ENCODE measurements at places on chromosomes 2 and 18.

DNA sequence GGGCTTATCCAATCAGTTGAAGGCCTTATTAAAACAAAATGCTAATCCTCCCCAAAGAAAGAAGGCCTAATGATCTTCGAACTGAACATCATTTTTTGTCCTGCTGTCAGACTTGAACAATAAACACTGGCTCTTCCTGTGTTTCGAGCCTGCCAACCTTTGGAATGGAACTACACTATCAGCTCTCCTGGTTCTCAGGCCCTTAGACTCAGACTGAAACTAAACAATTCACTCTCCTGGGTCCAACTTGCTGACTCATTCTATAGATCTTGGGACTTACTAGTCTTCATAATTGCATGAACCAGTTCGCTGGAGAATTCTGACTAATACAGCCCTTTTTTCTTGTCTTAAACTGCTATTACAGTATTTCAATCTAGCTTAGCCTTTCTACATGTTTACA is 235.2 kb downstream of the LNPK start:
- no peak for DNase-seq

- no peak for DNase-seq
Observed at GRCh38 chr2:30267161-30267975, 36.0 kb downstream of the LBH start.

DNA sequence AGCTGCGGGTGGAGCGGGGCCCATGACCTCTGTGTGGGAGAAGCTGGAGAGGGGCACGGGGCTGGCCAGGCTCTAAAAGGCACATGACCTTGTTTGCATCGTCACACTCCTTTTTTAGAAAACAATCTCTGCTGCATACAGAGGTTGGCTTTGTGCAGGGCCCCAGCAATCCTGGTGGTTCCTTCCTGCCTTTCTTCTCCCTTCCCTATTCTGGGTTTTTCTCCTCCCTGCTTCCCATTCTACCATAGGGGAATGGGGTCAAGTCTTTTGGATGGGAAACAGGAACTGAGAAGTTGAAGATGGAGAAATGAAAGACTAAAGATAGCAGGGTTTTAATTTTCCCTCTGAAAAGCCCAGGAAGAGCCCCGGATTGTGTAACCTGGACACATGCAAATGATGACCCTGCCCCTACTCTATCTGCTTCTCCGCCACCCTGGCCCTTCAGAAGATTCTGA is 53.9 kb downstream of the ASAP2 start:
- no peak for DNase-seq

GRCh38 chr2:20596973-20597859 is 53.7 kb downstream of the HS1BP3 start:
- no peak for DNase-seq

DNA sequence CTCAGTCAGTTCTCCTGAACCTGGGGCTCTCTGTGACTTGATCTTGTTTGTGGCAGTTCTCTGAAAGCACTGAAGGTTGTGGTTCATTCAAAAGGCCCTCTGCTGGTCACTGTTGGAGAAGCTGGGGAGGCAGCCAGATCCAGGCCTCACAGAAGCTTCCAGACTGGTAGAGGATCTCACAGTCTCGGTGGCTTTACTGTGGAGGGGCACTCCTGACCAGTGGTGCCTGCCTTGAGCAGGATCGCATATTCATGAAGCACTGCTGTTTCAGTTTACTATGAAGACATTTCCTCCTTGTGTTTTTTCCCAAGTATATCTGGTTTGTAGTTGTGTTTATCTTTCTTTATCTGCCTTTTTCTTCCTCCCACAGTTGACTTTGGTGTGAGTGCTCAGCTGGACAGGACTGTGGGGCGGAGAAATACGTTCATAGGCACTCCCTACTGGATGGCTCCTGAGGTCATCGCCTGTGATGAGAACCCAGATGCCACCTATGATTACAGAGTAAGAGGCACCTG is 133.9 kb downstream of the MAP4K4 start:
- peak; percentile 33 for DNase-seq

- no peak for DNase-seq
Observed at GRCh38 chr2:3163401-3163800, 214.2 kb downstream of the EIPR1 start.

GRCh38 chr2:145096582-145096981 is 576.7 kb upstream of the ZEB2 start:
- DNase-seq, result no peak

DNA sequence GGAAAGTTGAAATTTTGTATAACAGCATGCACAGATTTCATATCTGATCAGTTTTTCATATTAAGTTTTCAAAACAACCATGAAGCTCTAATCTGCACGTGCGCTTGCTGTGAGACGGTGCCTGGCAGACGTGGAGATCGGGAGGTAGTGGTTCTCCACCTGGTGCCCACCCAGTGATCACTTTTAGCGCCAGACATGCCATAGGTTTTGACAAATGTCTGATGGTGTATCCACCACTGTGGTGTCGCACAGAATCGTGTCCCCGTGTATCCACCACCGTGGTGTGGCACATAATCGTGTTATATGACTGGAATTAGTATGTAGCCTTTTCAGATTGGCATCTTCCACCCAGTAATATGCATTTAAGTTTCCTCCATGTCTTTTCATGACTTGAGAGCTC is 40.9 kb upstream of the KCNG2 start:
- no peak for DNase-seq

DNA sequence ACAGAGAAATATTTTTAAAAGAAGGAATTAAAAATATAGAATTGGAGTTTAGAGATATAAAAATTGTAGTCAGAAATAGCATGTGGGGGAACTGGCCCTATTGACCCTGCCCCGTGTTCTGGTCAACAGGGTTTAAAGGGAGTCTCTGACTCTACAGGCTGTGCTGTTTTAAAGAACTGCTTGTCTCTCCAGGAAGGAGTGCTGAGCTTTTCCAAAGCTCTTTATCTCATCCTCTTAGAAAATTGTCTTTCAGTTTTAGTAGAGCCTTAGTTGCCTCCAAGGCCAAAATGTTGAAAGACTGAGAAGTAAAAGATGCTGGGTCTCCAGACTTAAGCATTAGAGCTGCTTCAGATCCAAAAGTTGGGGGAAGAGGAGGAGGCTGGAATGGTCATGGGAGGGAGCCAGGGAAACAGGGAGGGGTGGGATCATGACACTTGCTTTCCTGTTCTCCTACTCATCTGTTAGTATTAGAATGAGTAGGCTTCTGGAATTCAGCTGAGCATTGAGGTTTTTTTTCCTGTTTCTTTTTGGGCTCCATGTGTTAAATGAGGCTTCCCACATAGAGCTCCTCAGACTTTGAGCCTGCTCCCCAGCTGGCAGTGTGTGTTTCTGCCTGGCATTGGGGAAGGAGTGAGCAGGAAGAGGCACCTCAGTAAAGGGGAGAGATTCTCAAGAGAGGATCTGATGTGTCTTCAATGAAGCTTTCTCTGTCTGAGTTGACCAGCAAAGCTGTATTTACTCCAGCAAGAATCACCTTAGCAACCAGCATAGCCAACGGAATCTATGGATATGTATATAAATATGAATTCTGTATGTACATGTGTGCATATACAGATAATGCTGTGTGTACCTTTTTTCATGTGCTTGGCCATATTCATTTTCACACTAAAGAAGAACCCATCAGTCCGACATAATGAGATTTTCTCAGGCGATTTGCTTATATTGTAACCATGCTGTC is 186.8 kb upstream of the FBXO11 start:
- no peak for DNase-seq

- DNase-seq, result no peak
Observed at GRCh38 chr2:39780825-39781600, 2.0 kb upstream of the THUMPD2 start.

DNA sequence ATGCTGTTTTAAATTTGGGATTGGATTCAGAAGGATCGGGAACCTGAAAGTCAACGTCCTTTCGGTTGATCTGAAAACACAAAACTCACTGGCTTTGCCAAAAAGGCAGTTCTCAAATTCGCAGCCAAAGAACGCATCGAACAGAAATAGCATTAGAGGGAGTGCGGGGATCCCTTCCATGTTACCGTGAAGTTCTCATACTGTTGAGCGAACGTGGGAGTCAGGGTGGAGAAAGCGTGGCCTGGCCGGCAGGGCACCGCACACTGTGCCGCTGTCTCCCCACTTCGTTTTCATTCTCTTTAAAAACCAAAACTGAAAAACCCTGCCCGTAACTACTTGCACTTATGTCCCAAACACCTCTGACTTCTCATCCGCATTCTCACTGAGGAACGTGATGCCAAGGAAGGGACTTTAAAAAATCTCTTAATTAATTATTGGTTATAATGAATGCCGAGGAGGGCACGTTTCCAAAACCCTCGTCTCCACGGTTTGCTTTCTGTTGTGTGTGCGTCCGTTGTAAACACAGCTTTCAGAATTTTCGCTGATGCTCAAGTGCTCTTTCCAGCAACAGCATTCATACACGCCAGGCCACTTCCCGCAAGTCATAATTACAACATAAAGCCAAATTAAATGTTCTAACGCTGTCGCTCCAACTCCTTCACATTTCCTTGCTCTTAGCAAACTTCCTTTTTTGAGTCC is 60.9 kb upstream of the TWIST2 start:
- no peak for DNase-seq

DNA sequence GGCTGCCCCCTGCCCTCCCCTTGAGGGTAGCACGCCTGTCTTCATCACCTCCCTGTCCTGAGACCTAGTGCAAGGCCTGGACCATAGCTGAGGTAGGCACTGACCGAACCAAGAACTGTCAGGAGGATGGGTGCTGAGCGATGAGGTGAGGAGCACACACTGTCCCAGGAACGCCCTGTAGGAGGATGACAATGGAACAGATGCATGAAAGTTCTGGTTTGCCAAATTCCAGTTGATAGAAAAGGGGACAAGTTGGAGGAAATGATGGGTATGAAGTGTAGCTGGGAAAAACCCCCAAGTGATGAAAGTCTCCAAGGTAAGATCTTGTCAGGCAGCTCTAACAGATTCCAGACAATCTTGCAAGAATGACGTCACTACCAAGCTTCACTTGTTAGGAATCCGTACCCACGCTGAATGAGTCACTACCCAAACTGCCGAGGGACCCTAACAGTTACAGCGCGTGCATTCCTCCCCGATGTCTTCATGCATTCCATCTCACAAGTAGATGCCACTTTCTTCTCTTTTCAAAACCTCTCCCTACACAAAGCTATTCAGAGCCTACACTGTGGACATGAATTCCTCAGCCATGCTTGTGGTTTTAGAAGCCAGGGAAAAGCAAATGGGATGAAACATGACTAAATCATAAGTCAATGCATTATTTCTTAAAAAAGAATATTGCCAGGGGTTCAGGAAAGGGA is 27.6 kb downstream of the MRPL33 start:
- no peak for DNase-seq

GRCh38 chr2:80548469-80548868 is 243.9 kb upstream of the LRRTM1 start:
- no peak for DNase-seq

DNA sequence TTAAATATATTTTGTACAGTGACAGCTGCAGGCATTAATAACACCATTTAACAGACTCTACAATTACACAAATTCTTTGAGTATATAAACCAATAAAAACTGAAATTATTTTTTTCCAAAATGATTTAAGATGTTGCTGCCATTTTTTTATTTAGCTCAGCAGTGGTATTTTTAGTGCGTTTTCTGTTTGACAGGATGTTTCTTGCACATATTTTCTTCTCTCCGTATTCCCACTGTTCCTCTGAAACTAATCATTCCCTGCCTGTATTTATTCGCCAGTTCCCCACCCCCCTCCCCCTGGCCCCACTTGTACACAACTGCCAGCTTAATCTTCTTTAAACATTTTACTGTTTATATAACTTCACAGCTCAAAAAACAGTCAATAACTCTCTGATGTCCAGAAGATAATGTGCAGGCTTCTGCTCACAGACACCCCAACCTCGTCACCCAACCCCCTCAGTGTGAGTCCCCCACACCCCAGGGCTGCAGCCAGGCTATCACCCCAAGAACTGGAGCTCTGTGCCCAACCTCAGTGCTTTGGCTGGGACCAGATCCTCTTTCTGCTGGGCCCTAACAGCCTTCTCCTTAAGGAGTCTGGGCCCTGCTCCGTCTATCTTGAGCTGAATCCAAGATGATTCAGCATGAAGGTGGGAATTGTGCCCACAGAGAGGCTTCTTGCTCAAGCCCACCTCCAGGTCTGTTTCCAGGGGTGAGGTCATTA is 41.6 kb upstream of the MAP4K4 start:
- no peak for DNase-seq

GRCh38 chr2:53490659-53491058 is 276.9 kb upstream of the CHAC2 start:
- no peak for DNase-seq

DNA sequence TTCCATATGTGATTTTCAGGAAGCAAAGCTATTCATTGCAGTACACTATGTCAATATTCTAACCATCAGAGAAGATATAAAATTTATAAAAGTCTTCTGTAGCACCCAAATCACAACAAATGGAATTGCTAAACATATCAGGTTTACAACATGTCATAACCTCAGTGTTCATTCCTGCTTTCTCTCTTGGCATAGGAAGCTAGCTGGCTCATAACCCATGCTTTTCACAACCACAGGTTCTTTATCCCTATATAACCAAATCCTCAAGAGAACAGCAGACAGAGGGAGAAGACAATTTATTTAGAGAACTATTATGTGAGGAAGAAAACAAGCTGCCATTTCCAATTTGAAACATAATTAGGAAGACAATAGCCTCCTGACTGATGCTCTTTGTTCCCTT is 997.0 kb upstream of the ACVR2A start:
- no peak for DNase-seq

- DNase-seq, result no peak
Observed at GRCh38 chr18:51185075-51185474, 12.4 kb downstream of the MEX3C start.

DNA sequence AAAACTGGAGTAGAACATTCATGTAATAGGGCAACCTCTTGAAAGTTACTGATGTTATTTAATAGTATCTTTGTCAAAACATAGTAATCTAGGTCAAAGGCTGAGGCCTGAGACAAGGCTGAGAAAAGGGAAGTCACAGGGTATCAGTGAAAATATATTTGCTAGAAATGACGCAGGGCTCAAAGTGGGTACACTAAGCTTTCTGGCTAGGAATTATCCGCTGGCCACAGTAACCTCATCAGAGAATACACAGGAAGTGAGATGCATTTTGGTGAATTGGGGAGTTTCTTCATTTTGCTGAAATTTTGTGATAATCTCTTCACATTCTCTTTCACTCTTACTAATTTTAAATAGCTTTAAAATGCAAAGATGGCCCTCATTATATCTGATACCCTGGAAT is 206.8 kb downstream of the OTX1 start:
- DNase-seq, result no peak

DNA sequence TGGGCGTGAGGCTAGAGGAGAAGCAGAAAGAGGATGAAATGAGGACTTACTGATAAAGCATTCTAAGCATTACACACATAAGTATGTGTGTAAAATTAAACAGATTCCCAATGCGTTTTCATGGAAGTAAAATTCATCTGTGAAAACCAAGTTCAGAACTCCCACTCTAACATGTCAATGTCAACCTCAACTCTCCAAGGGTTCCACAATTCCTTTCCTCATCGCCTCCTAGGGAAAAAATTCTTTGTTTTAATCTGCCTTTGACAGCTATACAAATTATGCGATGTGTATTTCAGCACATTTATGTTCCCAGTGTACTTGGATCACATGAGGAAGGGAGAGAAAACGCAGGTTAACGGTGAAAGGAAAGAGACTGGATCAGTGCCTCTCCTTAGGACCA is 76.6 kb downstream of the CLIP4 start:
- DNase-seq, result no peak

- no peak for DNase-seq
Observed at GRCh38 chr2:238613610-238614009, 186.9 kb downstream of the ASB1 start.

Data from right renal cortex interstitium (tissue), 3 donors.